Urothelium cell line (cell line): ENCODE measurements at places on chromosomes 16 and 17.

DNA sequence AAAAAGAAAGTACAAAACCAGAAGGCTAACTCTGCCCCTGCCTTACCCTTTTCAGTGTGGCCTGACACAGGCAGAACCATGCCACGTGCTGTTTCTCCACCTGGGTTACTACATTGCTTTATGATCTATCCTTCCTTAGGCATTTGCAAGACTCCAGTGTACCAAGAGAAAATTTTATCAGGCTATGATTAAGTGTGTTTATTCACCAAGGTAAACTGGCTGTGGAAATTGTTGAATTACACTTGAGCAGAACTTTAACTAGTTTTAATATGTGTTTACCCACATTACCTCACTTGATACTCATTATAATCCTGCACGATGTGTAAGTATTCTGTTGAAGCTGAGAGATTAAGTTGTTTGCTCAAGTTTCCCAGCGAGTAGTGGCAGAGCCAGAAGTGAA lies 129.7 kb upstream of the MYOCD start:
- no peak for DNase-seq

DNA sequence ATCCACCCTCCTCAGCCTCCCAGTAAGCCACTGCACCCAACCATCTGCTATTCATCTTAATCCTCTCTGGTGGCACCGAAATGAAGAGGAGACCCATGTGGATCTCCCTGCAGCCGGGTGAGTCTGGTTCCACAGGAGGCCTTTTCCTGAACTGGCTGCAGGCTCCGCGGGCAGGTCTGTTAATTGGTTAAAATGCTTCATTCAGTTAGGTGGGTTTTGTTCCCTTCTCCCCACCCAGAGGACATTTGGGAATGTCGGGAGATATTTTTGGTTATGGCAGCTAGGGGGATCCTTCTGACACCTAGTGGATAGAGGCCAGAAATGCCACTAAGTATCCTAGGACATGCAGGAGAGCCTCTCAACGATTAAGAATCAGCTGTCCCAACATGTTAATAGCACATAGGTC lies 16.7 kb downstream of the C16orf54 start:
- peak; percentile 51 for DNase-seq

DNA sequence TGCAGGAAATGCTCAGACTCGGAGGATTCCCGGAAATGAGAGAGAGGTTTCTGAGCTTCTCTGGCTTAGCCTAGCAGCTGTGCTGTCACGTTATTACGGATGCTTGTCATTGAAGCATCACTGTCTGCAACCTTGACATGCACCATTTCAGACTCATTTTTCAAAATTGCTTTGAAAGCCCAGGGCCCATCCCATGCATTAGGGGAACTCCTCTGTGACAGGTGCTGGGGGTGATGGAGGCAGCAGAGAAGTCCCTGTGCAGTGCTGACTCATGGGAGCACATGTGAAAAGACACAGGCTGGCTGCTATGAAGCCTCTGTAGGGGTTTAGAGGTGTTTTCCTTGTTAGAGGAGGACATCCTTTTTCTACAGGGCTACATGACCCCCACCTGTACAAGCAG lies 214.0 kb upstream of the MPHOSPH6 start:
- DNase-seq: no peak

DNA sequence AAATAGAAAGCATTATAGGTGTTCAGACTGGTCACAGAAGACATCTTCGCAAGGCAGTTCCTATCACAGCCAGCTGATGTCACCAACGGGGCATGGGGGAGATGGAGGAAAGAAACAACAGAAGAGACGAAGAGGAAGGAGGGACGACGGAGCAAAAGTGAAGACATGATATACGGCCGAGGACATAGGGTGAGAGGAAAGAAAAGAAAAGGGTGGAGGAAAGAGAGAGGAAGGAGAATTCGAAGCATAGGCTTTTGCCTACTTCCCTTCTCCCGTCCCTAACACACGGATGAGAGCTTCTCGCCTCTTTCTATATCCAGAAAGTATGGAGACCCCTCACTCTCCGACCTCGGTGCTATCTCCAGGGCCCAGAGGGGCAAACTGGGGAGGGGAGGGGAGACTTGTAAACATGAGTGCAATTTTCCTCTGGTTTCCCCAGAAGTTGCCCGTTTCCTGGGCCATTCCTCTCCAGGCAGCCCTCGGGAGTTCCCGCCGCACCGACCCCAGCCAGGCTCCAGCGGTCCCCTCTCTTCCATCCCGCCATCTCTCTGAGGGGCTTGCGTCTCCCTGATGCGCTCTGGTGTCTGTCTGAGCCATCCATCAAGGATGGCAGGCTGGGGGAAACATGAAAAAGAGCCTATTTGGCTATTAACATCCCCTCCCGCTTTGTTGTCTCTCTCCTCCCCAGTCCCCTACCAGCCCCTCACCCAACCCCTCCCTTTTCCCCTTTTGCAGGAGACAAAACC lies 26.0 kb downstream of the COPZ2 start:
- DNase-seq: peak; percentile 67

DNA sequence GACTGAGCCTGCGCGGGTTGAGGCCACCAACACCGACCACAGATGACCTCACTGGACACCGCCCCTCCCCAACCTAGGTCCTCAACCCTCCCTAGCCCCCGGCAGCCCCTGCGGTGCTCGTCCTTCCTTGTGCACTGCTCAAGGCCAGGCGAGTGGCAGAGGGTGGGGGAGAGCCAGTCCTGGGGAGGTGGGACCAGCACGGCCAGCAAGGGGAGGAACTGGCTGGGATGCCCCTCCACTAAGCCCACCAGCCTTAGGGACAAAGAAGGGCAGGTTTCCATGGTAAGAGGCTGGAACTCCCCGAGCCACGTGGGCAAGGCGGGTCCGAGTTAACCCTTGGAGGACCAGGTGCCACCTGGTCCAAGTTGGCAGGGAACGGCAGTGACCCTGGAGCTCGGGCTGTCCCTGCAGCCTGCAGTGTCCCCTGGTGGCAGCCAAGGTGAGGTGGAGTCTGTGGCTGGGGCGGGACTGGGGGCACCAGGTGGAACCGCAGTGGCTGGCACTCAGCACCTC lies 9.2 kb downstream of the FSCN2 start:
- DNase-seq: peak; percentile 55

- no peak for DNase-seq
These were observed 370 bp downstream of the EVPL start for GRCh38 chr17:76026714-76027158.

GRCh38 chr17:48799069-48799723 lies 17.8 kb downstream of the TTLL6 start:
- no peak for DNase-seq

DNA sequence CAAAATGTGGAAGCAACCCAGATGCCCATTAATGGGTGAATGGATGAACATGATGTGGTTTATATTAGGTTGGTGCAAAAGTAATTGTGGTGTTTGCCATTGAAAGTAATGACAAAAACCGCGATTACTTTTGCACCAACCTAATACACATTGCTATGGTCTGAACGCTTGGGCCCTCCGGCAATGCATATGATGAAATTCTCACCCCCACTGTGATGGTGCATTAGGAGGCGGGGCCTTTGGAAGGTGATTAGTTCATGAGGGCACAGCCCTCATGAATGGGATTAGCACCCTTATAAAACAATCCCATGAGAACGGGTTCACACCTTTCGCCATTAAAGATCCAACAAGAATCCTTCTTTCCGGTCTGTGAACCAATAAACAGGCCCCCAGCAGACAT lies 25.3 kb upstream of the PRM1 start:
- DNase-seq: no peak

GRCh38 chr16:82867485-82867884 lies 240.7 kb downstream of the CDH13 start:
- DNase-seq: no peak

- DNase-seq: no peak
These were observed 60.9 kb downstream of the CLEC19A start for GRCh38 chr16:19346335-19346922.

GRCh38 chr17:21548236-21548635 lies 144.1 kb upstream of the KCNJ18 start:
- DNase-seq: no peak

GRCh38 chr16:21940570-21940969 lies 12.6 kb upstream of the UQCRC2 start:
- DNase-seq: no peak

DNA sequence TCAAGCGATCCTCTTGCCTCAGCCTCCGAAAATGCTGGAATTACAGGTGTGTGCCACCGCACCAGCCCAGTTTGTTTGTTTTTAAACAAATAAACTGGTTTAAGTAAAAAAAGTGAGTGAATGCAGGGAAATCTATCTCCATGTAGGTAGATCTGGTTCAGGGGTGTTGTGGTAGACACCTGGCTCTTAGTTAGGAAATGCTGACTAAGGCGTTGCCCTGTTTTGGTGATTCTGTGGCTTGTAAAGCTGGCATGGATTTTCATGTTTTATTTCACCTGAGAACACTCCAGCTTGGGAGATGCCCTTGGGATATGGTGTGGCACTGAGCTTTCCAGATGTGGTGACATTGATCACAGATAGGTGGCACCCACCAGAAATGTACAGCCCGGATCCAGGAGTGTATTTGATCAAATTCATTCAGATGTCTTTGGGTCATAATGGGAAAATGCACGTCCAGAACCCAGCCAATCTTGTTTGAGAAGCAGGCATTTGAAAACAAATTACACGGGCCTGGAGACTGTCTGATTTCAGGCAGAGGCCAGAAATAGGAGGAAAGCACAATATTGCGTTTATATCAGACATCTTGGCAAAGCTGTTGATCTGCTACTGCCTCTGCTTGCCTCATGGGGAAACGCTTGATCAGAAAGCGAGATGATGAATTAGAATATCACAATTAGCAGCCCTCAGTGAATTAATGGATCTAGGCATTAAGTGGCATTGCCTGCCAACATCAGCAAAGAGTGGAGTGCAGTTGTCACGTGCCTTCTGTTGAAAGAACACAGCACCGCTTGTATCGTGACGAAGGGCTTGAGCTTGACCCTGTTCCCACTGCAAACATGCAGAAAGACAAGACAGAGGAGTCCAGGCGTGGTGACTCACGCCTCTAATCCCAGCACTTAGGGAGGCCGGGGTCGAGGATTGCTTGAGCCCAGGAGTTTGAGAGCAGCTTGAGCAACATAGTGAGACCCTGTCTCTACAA lies 7.3 kb upstream of the IL34 start:
- no peak for DNase-seq

DNA sequence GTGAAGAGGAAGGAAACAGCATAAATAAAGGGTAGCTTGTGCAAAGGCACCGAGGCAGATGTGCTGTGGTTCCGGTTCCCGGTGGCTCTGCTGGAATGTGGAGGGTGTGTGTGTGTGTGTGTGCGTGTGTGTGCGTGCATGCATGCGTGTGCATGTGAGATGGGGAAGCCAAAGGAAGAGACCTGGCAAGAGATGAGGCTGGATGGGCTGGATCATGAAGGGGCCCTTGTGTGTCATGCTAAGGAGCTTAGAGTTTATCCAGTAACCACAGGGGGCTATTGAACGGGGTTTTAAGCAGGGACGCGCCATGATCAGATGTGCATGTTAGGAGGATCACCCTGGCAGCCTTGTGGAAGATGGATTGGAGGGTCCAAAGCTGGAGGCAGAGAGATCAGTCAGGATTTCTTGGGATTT lies 8.3 kb downstream of the WSCD1 start:
- no peak for DNase-seq

DNA sequence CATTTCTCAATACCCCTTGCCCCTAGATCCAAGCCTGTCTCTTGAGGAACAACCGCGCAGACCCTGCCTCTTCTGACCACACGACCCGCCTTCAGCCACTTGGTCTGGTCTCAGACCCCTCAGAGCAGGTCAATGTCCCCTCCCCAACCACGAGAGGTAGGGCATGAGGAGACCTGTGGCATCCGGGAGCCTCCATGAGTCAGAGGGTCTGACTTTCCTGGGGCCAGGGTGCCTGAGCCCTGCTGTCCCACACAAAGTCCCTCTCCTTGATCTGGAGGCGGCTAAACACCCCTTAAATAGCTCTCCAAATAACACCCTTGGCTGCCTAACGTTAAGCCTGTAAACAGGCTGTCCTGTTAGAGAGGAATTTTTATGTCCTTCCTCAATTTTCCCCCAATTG lies 5.1 kb downstream of the CARMIL2 start:
- no peak for DNase-seq

- no peak for DNase-seq
These were observed 99.1 kb upstream of the RBBP6 start for GRCh38 chr16:24440306-24440705.

GRCh38 chr17:79795795-79796443 lies 958 bp downstream of the CBX8 start:
- DNase-seq: no peak
